Small intestine (tissue), 16 donors: ENCODE measurements at places on chromosomes 13 and 19. TPM values are rescaled to one million over a fixed set of nuclear protein-coding genes. Genes with fewer than 3 reads are reported as not detected.

Gene CEACAM1
- 16.3 TPM for polyA plus RNA-seq

Gene SHISA2
- not detected for polyA plus RNA-seq

Gene URAD
- polyA plus RNA-seq, result 59.8 TPM

Gene ZNF283
- 2.8 TPM for polyA plus RNA-seq

Gene CABP5
- not detected for polyA plus RNA-seq

GRCh38 chr13:93628136-93628797 lies 401.7 kb downstream of the GPC6 start:
- no peak for DNase-seq

DNA sequence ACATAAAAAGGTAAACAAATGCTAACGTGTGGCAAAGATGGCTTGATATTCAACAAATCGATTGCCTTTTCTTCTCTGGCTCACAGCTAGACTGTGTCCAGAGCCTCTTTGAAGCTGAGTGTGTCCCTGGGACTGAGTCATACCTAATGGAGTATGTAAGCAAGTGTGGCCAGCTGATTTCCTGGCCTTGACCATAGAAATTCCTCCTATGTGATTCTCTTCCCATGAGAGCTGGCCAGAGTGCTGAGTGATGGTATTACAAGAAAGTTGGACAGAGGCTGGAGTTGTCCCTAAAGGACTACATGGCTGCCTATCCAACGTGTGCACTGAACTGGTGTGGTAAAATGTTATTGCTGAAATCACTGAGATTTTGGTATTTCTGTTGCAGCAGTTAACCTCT lies 320.1 kb upstream of the SLC10A2 start:
- no peak for DNase-seq

DNA sequence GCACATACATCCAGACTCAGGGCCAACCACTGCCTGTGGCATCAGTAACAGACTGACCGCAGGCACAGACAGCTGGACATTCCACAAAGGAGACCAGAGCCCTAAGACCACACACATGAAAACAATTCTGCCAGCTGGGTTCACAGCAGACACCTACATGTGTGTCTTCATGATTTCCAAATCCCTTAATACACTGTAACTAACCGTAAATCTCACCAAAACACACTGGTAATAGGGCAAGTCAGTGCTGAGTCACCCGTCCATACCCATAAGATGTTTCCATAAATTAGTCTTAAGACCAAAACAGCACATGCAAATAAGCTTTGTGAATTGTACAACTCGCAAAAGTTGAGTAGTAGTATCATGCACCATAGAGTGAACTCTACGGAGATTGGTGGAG lies 65.4 kb downstream of the TUBGCP3 start:
- no peak for DNase-seq

DNA sequence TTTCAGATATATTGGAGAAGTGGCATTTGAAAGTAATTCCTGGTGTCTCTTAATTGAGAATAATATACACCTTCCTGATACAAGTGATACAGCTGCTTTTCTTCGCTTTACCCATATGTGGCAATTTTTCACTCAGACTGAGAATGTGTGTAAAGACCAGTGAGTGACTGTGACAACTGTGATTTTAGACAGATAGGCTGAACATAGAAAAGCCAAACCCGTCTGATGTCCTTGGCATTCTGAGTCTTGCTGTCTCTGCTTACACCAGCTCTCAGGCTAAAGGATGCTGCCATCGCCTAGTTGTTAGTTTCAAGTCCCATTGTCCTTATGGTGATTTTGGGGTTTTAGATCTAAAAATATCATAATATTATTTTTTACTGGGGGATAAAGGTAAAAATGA lies 492.6 kb downstream of the RFC3 start:
- no peak for DNase-seq

DNA sequence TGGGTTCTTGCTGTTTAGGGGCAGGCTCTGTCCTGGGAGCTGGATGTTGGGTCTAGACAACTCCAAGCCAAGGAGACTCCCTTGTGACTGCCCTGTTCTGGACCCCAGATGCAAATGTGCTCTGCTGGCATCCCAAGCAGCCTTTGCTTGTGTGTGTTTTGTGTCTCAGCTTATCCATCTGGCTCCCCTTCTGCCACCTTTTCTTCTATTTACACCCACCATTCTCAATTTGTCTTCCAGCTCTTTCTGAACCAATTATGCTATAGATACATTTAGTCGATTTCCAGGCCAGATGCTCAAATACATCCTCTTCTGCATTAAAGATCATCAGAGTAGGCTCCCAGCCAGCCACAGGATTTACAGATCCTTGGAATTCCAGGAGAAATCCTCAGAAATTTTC lies 115.0 kb upstream of the SLC7A1 start:
- DNase-seq, result no peak
